ENCODE measurements at places on chromosomes 12 and 14.

- DNase-seq: no peak
Measured at GRCh38 chr12:27515671-27516070, 8.3 kb upstream of the PPFIBP1 start.

- DNase-seq: no peak
Measured at GRCh38 chr12:57613427-57614109, 2.3 kb downstream of the ARHGEF25 start.

DNA sequence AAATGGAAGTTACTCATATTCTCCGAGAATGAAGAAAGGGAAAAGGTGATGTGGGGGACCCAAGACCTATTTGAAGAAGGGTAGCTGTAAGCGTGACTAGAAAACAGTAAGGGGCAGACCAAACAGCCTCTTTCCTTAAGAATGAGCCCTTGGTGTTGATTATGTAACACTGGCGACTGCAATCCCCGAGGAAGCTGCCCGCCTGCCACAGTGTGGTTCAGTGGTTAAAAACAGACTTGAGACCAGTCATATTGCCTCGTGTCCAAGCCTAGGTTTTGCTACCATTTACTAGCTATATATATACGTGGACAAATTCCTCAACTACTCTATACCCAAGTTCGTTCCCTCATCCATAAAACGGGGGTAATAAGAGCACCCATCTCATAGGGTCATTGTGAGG is 49.1 kb downstream of the SSPN start:
- no peak for DNase-seq

- DNase-seq: no peak
Measured at GRCh38 chr12:49702676-49703215, 4.5 kb downstream of the FMNL3 start.

GRCh38 chr12:68352067-68352466 is 19.9 kb upstream of the MDM1 start:
- no peak for DNase-seq

DNA sequence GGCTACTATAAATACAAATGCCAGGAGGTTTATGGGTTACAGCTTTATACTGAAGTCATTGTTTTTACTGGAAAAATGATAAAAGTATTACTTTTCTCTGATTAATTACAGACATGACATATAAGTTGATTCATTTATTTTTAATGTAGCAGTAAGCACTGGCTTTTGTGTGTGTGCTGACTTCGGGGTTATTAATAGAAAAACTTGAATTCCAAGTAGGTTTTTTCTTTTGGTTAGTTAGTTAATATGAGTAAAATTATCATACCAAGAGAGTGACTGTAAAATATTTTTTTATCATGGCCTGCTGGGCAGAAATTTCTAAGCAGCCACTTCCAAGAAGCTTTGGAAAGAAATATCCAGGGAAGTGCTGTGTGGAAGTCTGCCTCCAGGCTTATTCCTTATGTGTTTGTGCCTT is 56.4 kb downstream of the IFT81 start:
- DNase-seq: no peak

GRCh38 chr12:52209321-52209720 is 17.5 kb upstream of the KRT80 start:
- no peak for DNase-seq
